ENCODE measurements at places on chromosomes 1 and 21. TPM values are rescaled to one million over a fixed set of nuclear protein-coding genes. Genes with fewer than 3 reads are reported as not detected.

- H3K4me3 ChIP-seq: no peak overlapping the region
- H3K27me3 ChIP-seq: no peaks in the 10 kb centered on the region
- peak; percentile 23 for DNase-seq
- peaks cover 9% of the 10 kb centered on the region for H3K4me1 ChIP-seq
These were observed 56.4 kb upstream of the SAMSN1 start for GRCh38 chr21:14602382-14602958.

GRCh38 chr1:41370756-41371420 is 9.7 kb downstream of the FOXO6 start:
- DNase-seq: no peak
- no peak overlapping the region for H3K4me3 ChIP-seq

DNA sequence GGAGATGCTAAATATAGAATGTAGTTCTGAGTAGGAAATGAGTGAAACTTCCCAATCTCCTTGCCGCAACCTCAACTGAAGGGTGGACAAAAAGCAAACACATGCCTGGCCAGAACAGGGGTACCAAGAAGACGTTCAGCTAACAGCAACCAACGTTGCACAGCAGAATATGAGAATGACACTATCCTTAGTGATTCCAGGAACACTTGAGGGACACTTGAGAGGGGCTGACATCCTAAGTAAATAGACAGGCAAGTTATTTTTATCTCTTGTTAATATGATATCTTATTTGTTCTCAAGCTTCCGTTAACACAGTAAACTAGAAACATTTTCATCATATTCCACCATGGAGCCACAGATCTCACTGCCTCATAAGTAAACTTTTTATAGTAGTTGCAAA is 908 bp downstream of the KRTAP19-1 start:
- H3K27ac ChIP-seq: no peak overlapping the region
- no peaks in the 10 kb centered on the region for H3K36me3 ChIP-seq
- H3K4me1 ChIP-seq: no peaks in the 10 kb centered on the region
- no peaks in the 10 kb centered on the region for H3K27me3 ChIP-seq

GRCh38 chr1:99660496-99660895 is 14.6 kb downstream of the PALMD start:
- H3K4me1 ChIP-seq: no peaks in the 10 kb centered on the region
- no peaks in the 10 kb centered on the region for H3K27me3 ChIP-seq
- no peaks in the 10 kb centered on the region for H3K36me3 ChIP-seq
- DNase-seq: no peak
- no peak overlapping the region for H3K27ac ChIP-seq
- H3K4me3 ChIP-seq: no peak overlapping the region

- peaks cover 6% of the 10 kb centered on the region for H3K36me3 ChIP-seq
- H3K27ac ChIP-seq: no peak overlapping the region
- DNase-seq: no peak
- H3K4me1 ChIP-seq: no peaks in the 10 kb centered on the region
- H3K4me3 ChIP-seq: no peak overlapping the region
These were observed 7.4 kb downstream of the DNAJC11 start for GRCh38 chr1:6694121-6694713.

- H3K27me3 ChIP-seq: no peaks in the 10 kb centered on the region
- H3K27ac ChIP-seq: no peak overlapping the region
- peak overlapping the region; percentile 76 for H3K4me3 ChIP-seq
- DNase-seq: peak; percentile 36
These were observed 26.1 kb upstream of the PRSS38 start for GRCh38 chr1:227789084-227790033.

DNA sequence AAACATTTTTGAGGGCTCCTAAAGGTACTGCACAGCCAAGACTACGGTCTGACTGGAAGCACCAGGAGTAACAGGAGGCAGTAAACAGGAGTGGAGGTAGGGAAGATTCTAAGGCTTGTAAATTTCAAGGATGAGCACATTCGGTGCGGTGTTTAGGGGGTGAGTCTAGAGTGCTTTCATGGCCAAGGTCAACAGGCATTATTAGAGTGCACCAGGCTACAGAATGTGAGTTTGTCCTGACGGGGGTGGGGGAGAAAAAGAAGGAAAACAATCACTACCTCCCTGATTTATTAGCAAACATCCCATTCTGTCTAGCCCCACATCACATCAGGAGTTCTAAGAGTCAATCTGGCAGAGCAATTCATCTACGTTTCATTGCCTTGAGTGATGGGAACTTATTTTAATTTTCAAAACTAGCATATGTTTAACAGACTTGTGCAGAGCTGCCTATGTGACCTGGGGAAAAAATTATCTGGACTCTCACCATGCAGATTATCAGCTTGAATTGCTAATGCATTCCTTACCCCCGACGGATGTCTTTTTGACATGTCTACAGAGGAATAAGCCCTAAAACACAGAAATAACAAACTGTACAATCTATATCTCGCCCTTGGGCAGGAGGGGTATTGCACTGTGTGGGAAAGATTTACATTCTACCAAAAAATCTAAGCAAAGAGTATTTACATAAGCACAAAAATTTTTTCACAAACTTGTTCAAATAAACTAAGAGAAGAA is 45.0 kb downstream of the APP start:
- no peaks in the 10 kb centered on the region for H3K27me3 ChIP-seq
- DNase-seq: no peak
- no peaks in the 10 kb centered on the region for H3K4me1 ChIP-seq
- H3K4me3 ChIP-seq: no peak overlapping the region

DNA sequence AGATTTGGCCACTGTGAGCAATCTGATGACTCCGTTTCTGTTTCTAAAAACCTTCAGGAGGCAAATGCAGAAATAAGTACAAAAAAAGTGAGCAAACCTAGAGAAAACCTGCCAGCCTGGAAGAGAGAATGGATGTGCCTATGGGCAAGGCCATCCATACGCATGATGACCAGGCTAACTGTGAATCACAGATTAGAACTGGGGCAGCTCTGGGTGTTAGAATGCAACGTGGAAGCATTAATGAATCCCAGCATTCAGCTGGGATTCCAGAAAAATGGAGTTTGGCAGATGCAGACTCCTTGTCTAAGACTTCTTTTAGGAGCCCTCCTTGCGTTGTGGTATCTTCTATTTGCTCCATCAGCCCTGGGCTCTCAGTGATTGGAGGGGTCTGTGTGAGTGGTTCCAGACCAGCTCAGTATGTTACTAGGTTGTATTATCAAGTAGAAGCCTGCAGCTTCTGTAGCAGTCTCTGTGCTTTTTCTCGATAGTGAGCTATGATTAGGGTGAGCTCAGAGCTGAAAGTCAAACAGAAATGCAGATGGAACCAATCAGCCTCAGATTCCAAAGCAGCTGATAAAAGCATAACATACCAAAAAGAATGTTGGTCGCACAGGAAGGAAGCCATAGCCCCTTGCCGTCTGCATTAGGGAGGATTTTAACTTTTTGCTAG is 154.0 kb downstream of the PSMG1 start:
- H3K4me3 ChIP-seq: no peak overlapping the region
- H3K4me1 ChIP-seq: no peaks in the 10 kb centered on the region
- H3K27me3 ChIP-seq: no peaks in the 10 kb centered on the region
- H3K36me3 ChIP-seq: no peaks in the 10 kb centered on the region
- H3K27ac ChIP-seq: no peak overlapping the region
- DNase-seq: no peak

DNA sequence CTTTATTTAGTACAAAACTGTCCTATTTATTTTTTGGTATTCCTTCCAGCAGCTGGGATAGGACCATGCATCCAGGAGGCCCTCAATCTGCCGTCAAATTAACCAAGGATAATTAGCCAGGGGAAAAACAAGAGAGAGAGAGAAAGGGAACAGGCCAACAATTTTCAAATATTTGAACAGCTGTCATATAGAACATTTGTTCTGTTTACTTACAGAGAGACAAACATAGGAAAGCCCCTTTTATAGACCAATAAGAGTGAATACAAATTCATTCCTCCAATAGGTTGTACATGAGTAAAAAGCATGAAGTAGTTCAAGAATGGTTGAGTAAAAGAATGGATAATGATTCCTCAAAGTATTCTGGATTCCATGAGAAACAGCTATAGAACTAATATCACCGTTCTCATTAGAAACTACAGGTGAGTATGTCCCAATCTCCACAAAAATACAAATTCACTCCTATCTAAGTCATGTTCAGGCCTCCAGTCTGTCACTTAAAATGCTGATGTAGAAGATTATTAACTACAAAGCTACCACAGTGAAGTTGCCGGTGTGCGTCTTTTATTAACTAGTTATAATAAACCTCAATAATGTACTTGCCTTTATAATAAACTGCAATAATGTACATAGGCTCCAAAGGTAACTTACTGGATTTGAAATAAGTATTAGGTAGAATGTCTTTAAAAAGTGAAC is 64.8 kb upstream of the GNG4 start:
- H3K36me3 ChIP-seq: peaks cover 17% of the 10 kb centered on the region
- no peaks in the 10 kb centered on the region for H3K27me3 ChIP-seq
- no peak overlapping the region for H3K4me3 ChIP-seq

DNA sequence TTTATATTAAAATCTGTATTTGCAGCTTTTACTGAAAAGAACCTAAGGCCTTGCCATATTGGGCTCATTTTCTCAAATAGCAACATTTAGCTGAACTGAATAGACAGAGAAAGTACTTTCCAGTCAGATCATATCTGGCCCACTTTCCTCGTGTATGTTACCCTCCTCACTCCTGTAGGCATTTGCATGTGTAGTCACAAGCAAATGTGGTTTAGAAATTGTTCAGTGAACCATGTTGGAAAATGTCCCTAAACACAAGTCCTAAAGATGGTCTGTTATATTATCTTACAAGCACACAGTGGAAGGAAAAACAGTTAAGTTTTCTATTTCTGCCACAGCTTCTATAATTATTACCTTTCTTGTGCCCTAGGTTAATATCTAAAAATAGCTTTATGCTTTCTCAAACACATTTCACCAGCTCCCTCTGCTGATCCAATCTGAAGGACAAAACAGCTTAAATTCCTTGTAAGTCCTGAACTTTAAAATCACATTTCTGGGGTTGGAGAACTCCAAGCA is 606 bp upstream of the FMO4 start:
- no peak overlapping the region for H3K4me3 ChIP-seq
- H3K27ac ChIP-seq: peak overlapping the region; percentile 86
- peaks cover 14% of the 10 kb centered on the region for H3K4me1 ChIP-seq
- DNase-seq: no peak
- no peaks in the 10 kb centered on the region for H3K36me3 ChIP-seq
- no peaks in the 10 kb centered on the region for H3K27me3 ChIP-seq

DNA sequence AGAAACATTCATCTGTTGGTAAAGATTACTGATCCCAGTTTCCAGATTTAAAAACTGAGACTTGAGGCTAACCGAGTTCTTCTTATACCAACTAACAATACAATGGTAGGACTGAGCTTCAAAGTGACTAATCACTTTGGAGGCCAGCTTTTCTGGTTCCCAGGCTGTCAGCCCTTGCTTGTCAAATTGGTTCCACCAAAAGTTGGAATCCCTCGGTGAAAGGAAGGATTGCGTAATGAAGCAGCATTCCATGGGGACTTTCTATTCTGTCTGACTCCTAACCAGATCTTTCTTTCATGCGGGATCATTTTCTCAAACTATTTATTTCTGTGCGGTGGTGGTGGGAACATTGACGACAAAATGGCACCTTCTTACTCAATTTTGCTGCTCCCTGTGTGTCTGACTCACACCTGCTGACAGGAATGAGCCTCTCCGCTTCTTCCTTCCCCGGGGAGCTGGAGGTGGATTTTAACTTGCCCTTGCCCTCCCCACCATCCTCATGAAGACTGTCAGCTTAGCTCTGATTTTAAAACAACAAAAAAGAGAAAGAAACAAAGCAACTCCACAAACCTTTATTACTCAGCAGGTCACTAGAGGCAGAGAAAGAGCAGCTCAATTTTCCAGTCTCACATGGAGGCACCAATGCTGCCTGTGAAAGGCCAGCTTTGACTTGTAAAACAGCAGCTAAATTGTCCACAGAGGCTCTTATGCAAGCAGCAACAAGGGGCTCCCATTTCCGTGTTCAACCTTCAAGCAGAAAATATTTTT is 32.9 kb upstream of the RASAL2 start:
- H3K4me3 ChIP-seq: no peak overlapping the region
- H3K27me3 ChIP-seq: no peaks in the 10 kb centered on the region
- H3K27ac ChIP-seq: no peak overlapping the region
- H3K4me1 ChIP-seq: peaks cover 4% of the 10 kb centered on the region
- no peaks in the 10 kb centered on the region for H3K36me3 ChIP-seq
- DNase-seq: no peak

DNA sequence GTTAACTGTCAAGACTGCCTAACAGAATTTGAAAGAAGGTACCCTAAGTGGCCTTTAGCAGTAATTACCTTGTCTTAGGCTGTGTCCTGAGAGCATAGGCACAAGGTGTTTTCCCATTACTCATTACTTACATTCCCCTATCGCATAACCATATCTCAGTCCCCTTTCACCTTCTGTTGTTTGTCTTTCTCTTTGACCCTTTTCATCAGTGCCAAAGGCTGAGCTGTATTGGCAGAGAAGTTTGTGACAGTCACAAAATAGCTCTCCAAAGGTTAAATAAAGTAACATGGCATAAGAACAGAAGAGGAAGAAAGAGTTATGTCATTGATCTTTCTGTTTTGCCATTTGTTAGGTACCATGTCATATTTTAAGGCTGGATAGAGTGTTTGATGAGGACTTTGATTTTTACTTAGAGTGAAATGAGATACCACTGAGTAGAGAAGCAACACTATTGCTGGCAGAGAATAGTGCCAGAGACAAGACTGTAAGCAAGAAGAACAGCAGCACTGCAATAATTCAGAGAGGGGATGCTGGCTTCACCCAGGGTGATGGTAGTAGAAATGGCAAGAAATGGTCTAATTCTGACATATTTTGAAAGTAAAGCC is 497.8 kb downstream of the TTLL7 start:
- DNase-seq: no peak
- H3K4me3 ChIP-seq: no peak overlapping the region
- peak overlapping the region; percentile 75 for H3K27ac ChIP-seq
- H3K4me1 ChIP-seq: peaks cover 9% of the 10 kb centered on the region
- no peaks in the 10 kb centered on the region for H3K27me3 ChIP-seq

- no peaks in the 10 kb centered on the region for H3K27me3 ChIP-seq
- H3K4me3 ChIP-seq: no peak overlapping the region
- DNase-seq: no peak
These were observed 24.8 kb upstream of the EDN2 start for GRCh38 chr1:41509270-41509671.

GRCh38 chr1:212432272-212432660 is 454 bp upstream of the NENF start:
- H3K4me3 ChIP-seq: peak overlapping the region; percentile 68
- no peaks in the 10 kb centered on the region for H3K36me3 ChIP-seq
- H3K4me1 ChIP-seq: peaks cover 12% of the 10 kb centered on the region
- no peaks in the 10 kb centered on the region for H3K27me3 ChIP-seq

- no peaks in the 10 kb centered on the region for H3K36me3 ChIP-seq
- H3K27ac ChIP-seq: no peak overlapping the region
- no peak overlapping the region for H3K4me3 ChIP-seq
- H3K27me3 ChIP-seq: no peaks in the 10 kb centered on the region
These were observed 144.2 kb downstream of the KCNK2 start for GRCh38 chr1:215226757-215227156.

DNA sequence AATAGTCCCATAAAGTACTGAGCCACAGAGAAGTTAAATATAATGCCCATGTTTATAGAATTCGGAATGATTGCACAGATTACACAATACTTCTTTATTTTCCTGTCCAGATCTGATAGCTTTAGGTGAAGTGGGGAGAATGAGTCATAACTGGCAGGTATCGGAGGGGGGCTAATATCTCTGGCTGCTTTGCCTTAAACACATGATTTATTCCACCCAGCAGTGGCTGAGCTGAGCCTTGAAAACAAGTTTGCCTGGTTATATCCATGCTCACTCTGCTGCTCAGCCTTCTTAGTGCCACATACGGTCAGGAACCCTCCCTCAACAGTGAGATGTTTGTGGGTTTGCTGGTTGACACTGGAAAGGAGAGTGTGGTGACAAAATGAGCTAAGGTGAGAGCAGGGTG is 119.7 kb upstream of the ZNF648 start:
- no peaks in the 10 kb centered on the region for H3K27me3 ChIP-seq
- no peak overlapping the region for H3K27ac ChIP-seq
- no peak for DNase-seq
- no peaks in the 10 kb centered on the region for H3K4me1 ChIP-seq
- no peak overlapping the region for H3K4me3 ChIP-seq
- no peaks in the 10 kb centered on the region for H3K36me3 ChIP-seq

Gene ARHGAP30
- 146 TPM for total RNA-seq

Gene RBM11
- 3.0 TPM for total RNA-seq

Gene RUNX1
- total RNA-seq: 73.0 TPM

Data from B cell (primary cell).